ENCODE measurements at places on chromosomes 5 and 9.

- DNase-seq = no peak
Observed at GRCh38 chr9:88488166-88488565, 46.8 kb upstream of the NXNL2 start.

DNA sequence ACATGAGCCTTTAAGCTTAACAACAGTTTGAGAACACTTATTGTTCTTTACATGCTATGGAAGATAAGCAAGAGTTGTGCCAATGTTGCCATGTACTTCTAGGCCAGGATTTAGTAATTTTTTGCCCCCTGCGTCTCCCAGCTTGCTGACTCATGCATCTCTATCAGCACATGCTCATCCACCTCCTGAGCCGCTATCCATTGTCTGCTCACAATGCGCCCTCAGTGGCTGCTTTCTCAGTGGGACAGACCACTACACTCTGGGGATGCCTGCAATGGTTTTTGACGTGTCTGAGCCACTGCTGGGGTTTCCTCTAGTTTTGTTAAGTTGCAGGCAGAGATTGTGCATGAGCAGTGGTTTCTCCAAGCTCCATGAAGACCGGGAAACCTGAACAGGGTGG, 50.9 kb upstream of the PHF2 start:
- no peak for DNase-seq

GRCh38 chr9:13513716-13514444, 234.4 kb upstream of the MPDZ start:
- DNase-seq = no peak

DNA sequence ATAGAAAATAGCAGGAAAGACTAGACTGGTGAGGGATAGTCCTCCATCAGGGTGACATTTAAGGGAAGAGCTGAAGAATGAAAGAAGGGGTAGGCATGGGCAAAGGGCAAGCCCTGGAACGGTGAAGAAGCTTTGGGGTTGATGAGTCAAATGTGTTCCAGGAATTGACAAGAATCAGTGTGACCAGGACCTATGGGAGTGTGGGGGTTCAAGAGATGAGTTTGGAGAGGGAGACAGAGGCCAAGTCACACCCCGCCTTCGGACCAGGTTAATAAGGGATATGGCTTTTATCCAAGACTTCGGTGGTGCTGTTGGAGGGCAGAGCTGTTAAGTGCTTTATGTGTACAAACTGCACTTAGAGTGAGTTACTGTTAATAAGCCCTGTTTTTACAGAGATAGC, 920 bp downstream of the PMPCA start:
- no peak for DNase-seq

DNA sequence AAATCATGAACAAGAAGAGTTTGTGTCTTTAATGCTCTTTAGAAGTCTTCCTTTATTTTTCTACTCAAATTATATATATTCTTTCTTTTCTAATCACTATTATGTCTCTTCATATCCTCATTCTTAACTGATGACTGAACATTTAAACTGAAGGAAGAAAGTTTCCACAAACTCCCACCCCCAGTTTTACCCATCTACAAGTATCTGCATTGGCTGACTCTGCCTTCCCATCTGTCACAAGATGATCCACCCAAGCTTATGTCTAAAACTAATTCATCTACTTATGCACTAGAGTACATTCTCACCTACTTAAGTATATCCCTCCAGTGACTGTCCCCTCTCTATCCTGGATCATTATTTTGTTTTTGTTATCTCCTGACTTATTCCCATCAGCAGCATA, 344.5 kb downstream of the PRR16 start:
- DNase-seq = no peak

DNA sequence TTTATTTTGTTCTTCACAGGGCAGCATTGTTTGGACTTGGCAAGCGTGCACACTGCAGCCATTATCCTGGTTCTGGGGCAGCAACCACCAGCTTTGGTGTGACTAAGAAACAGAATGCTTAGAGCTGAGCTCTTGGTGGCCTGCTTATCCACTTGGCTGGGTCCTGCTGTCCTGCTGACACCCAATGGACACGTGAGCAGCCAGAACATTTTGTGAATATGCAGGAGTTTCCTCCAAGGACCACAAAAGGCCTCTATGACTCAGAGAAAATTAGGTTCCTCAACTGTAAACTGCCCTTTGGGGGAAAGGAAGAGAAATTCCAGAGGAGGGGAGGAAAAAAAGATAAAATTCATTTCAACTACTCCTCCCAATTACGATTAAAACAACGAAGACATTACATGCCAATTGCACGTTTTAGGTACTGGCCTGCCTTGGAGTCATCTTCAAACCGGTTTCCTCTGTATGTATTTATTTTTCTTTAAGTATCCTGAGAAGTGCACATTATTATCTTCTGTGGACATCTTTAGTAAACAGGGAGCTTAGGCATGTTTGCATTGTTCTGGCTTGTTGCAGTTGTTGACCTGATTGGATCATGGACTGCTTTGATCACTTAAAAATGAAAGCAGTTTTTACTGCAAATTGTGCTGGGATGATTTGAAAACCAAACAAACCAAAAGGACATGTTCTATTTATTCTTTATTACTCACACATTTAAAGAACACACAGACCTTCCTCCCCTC, 82.3 kb upstream of the TLE4 start:
- peak; percentile 61 for DNase-seq

- DNase-seq = no peak
Observed at GRCh38 chr9:129770741-129771140, 17.9 kb upstream of the PTGES start.

GRCh38 chr5:19536387-19536786, 451.6 kb downstream of the CDH18 start:
- DNase-seq = no peak

GRCh38 chr9:3271581-3271980, 254.2 kb downstream of the RFX3 start:
- DNase-seq = no peak

- no peak for DNase-seq
Observed at GRCh38 chr9:21255538-21256212, 15.9 kb upstream of the IFNA14 start.

GRCh38 chr9:86043999-86044398, 55.4 kb downstream of the GOLM1 start:
- no peak for DNase-seq

GRCh38 chr9:12204512-12204911, 488.7 kb upstream of the TYRP1 start:
- DNase-seq = no peak

- peak; percentile 10 for DNase-seq
Observed at GRCh38 chr9:131214286-131214856, 61.9 kb downstream of the FAM78A start.

GRCh38 chr9:122816163-122816867, 12.1 kb downstream of the PDCL start:
- DNase-seq = peak; percentile 67

DNA sequence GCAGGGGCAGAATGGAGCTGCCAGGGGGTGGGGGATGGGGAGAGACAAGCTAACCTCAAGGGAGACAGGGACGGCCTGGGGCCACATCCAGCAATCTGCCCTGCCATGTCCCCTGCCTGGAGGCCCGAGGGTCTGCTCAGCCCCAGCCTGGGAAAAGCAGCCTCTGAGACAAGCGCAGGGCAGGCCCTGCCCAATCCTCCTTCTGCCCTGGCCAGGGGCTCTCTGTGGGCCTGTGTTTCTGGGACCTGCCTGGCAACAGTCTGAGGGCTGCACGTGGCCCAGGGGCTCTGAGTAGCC, 13.9 kb upstream of the QSOX2 start:
- DNase-seq = no peak

DNA sequence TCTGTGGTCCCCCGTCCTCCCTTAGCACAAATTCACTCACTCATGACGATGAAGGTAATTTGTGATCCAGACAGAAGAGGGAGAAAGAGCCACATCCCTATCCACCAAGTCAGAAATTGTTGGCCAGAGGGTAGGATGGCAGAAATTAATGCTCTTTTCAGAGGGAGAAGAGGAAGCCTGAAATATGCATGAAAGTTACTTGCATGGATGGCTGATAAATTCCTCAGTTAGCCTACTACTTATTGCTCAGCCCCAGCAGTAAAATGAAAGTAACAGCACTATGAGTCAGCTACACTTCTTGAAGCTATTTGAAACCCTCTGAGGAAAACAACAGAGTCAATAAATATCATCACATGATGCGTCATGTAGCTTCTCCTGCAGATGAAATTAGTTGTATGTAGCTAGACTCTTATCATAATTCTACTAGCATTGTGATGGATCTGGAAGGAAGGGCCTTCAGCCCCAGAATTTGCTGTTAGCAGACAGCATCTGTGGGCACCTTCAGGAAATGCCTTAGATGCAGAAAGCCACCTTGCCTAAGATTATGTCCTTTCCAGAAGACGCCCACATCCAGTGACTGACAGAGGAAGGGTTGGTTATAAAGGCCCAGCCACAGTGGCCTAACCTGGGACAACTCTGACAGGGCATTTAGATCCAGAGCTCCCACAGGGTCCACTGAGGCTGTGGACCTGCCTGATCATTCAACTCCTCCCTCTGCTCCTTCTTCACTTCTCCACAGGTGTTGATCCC, 81.2 kb upstream of the CCDC112 start:
- DNase-seq = peak; percentile 47

GRCh38 chr5:144035046-144035740, 135.3 kb downstream of the YIPF5 start:
- no peak for DNase-seq
